Activated CD4-positive, CD25-positive, alpha-beta regulatory T cell (primary cell): ENCODE measurements at places on chromosomes 3 and 15.

DNA sequence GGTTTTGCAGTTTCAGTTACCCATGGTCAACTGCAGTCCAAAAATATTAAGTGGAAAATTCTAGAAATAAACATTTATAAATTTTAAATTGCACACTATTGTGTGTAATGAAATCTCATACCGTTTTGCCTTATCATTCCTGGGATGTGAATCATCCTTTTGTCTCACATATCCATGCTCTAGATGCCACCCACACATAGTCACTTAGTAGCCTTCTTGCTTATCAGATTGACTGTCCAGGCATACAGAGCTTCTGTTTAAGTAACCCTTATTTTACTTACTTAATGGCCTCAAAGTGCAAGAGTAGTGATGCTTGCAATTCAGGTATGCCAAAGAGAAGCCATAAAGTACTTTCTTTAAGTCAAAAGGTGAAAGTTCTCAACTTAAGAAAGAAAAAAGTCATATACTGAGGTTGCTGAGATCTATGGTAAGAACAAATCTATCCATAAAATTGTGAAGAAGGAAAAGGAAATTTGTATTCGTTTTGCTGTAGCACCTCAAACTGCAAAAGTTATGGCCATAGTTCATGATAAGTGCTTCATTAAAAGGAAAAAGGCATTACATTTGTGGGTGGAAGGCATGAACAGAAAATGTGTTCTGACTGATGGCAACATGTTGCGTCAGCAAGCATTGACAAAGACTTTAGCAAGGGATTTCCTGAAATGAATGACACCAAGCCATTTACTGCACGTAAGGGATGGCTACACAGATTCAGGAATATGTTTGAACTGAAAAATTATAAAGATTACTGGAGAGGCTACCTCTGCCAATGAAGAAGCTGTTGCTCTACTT is 43.8 kb downstream of the SPATA16 start:
- DNase-seq: no peak

DNA sequence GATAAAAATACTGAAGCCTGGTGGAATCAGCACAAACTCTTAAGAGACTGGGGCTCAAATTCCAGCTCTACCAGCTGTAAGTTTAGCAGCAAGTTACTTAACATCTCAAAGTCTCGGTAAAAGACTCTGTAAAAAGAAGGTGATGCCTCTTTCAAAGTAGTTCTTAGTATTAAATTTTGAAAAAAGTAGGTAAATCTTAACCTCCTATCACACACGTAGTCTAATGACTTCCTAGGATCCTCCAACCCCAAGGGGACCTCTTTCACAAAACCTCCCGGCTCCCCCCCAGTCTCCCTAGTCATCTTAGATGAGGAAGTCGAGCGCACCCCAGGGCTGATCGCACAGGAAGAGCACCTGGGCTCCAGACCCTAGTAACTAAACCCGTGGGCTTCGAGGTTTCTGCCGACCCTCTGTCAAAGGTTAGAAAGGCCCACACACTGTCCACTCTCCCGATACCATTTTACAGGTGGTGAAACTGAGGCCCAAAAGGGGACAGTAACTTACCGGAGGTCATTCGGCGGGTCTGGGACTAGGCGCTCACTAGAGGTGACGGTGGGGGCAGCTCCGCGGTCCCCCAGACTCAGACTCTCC is 427 bp downstream of the MBD4 start:
- no peak for DNase-seq

DNA sequence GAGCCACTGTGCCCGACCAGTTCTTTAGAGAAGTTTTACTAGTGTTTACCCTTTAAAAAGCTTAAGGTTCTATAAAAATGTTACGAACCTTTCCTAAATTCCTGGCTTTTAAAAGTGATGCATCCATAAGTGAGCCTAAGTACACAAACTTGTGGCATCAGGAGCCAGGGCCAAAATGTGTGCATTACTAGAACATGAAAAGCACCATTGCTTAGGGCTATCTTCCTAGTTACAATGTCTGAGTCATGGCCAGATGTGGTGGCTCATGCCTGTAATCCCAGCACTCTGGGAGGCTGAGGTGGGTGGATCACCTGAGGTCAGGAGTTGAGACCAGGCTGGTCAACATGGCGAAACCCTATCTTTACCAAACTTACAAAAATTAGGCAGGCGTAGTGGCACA is 39.9 kb downstream of the LEO1 start:
- DNase-seq: no peak

DNA sequence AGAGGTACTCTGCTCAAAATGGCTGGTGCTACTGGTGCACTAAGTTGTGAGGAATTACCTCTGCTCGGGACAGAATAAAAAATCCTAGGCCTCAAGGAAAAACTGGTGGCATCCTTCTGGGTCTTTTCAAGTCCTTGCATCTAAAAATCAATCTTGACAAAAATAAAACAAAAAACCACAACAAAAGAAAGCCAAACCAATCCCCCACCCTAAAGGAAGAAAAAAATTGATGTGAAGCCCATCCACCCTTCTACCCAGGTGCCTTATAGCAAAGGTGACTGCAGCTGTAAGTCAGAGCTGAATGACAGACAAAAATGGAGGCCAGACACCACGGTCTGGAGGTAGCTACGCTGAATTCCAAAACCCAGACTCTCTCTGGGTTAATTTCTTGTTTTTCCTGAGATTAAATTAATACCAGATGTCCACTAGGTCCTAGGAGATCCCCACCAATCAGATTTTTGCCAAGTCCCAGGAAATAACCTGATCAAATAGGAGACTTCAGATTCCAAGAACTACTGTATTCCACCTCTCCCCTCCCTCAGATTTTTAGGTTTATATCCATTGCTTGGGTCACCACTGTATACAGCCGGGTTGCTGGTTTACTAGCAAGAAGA is 33.5 kb downstream of the ABCC5 start:
- DNase-seq: no peak

DNA sequence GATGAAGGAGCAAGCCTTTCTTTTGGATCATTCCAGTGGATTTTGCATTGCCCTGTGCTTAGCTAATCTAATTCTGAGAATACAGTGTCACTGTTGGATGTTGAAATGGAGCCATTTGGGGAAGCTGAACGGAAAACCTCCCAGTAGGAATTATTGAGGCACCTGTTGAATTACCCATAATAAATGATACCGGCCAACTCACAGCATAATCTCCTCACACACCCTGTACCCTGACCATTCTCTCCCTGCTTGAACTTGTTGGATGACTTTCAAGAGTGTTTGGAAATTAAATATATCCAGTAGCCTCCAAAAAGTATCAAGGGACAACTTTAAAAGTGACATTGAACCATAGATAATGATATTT is 171.4 kb upstream of the HES1 start:
- no peak for DNase-seq

DNA sequence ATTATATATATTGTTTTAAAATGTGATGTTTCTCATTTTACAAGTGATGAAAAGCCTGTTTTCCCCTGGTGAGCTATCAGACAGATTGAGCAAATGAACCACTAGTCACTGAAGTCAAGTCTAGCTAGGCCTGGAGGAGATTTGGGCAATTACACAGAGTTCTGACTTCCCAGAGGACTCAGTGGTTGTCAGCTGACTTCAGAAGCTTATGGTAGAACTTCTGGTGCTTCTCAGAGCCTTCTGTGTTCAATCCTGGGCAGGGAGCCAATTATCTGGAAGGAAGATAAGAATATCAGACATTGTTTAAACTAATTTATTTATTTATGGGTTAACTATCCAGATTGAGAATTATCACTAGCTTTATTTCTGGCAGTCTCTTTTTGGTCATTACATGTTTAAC is 37.7 kb upstream of the NAALADL2 start:
- no peak for DNase-seq

DNA sequence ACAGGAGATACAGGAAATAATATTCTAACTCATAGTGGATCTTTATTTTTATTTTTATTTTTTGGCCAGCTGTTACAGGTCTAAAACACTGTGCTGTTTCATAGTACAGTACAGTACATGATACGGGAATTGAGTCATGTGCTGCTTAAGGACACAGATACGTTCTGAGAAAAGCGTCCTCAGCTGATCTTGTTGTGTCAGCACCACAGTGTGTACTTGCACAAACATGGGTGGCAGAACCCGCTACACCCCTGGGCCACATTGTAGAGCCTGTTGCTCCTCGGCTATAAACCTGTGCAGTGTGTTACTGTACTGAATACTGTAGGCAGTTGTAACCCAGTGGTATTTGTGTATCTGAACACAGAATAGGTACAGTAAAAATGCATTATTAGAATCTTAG is 183.4 kb downstream of the OR4M2 start:
- no peak for DNase-seq

DNA sequence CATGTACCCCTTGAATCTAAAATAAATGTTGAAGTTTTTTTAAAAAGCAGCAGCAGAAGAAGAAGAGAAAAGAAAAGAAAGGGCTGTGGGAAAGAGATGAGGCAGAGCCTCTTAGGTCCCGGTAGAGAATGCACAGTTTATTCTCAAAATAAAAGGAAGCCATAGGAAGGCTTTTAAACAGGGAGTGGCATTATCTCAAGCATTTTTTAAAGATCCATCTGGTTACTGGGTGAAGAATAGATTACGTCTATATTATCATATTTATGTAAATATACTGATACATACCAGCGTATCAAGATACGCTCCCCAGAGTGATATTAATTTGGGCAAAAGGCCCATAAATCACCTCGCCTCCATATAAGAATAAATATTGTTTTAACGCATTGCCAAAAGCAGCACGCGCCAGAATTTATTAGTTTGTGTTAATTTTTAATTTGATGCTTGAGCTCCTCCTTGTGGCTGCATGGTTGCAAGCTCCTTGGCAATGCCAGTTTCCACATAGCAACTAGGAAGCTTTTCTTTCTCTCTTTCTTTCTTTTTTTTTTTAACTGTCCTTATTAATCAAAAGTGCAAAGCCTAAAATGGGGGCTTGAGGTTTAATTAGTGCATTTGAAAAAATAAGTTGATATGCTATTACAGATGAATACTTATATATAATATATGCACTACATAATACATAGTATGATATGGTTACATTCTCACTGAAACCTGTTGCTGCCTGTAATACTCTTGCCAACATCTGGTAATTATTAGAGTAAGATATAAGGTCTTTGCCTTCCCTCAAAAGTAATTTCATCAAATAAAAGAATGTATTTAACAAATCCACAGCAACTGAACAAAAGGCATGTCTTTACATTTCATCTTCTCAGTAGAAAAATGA is 242.8 kb upstream of the UBE2E2 start:
- DNase-seq: no peak

- DNase-seq: no peak
Measured at GRCh38 chr15:68302729-68303128, 25.2 kb downstream of the FEM1B start.

- DNase-seq: no peak
Measured at GRCh38 chr3:134362221-134362620, 12.0 kb downstream of the AMOTL2 start.
